Fibroblast of upper back skin (primary cell): ENCODE measurements at places on chromosomes 11 and 22.
A peak's percentile ranks its signal among the peaks of the same experiment; 100 is the strongest.

DNA sequence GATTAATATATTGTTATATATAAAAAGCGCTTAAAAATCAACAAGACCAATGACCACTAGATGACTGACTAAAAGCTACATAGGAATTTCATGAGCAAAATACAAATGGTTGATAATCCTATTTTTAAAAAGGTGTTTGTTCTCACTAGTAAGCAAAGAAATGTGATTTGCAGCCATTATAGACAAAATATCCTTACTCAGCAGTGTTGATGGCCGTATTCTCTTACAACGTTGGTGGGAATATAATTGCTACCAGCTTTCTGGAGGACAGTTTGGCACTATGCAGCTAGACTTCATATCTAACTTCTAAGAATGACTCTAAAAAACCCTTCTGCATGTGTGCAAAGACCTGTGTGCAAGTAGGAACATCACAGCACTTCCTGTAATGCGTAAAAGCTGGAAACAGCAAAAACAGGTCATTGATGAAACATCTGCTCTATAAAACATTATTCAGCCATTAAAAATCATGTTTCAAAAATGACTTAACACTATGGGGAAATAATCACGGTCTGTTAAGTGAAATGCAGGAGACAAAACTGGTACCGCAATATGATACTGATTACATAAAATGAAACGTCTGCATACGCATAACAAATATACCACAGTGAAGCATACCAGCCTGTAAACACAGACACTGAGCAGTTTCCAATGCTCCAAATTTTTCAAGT, 70.1 kb upstream of the LINC01488 start:
- DNase-seq, result no peak

- no peak for DNase-seq
Measured at GRCh38 chr22:50479721-50480120, 1.6 kb upstream of the ADM2 start.

DNA sequence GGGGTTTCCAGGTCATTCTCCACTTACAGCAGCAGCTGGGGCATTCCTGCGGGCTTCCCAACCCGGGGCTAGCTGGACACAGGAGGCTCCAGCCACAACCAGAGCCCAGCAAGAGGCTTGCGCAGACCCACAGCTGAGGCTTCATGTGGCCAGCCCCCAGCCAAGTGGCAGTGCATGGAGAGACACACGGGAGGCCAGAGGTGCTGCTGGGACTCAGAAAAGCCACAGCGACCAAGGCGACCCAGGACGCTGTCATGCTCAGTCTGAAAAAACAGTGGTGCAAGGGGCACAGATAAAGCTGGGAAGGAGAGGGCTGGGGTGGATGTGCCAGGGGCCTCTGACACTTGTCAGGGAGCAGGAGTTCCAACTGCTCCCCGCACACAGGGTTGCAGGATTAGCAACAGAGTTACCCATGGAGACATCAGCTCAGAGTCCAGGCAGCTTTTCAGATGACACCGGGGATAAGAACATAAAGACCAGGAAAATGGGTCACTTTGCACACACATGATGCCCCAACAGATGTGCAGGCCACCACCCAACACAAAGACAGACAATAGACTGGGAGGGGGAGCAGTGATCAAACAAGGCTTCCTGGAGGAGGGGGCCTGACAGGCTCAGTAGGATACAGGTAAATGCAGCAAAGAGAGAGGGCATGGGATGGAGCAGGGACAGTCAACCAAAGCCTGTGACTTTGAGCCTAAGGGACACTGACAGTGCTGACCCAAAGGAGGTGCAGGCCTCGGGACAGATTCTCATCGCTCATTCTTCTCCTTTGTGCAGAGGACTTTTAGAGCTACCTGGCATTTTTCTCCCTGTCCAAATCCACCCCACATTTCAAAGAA, 6.9 kb upstream of the NEAT1 start:
- no peak for DNase-seq

DNA sequence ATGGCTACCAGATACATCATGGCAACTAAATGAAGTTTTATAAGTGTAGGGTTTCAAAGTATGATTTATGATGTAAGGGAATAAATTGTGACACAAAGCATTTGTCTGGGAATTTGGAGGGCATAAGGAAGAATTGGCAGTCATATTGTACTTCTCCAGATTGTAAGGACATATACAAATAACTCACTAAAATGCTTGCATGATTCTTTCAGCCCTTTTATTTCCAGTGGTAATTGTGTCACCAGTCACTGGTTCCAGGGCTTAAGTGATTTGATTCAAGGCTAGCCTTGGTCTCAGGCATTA, 299.4 kb upstream of the ANO5 start:
- no peak for DNase-seq

GRCh38 chr11:31641477-31642062, 132.0 kb downstream of the ELP4 start:
- DNase-seq, result peak; percentile 41

DNA sequence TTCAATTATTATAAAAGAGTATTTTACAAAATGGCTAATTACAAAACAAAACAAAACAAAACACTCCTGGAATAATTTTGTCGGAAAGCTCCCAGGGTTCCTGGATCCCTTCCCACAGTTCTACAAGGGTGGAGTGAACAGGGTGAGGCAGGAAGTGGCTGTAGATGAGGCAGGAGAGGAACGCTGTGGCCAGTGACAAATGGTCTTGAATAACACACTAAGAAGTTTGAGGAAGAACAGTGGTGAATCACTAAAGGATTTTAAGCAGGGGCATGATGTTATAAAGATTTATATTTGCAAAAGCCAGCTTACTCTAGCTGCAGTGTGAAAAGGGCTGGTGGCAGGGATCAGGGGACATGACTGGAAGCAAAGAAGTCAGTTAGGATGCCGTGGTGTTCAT, 33.8 kb upstream of the APOA1 start:
- DNase-seq, result peak; percentile 90

DNA sequence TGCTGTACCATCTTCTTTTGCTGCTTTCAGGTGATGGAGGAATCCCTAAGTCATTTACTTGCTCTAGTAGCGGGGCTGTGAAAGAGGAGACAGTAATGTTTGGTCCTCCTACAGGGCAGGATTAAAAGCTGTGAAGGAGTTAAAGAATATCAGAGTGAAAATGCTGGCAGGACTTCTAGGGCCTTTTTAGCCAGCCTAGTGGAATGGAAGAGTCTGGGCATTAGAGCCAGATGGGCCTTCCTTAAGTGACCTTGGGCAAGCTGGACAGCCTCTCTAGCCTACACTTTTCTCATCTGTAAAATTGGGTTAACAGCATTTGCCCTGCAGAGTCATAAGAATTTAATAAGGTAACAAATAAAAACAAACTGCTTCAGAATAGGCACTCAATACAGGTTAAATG, 114.7 kb downstream of the RBFOX2 start:
- DNase-seq, result no peak

- no peak for DNase-seq
Measured at GRCh38 chr11:47242596-47243192, 5.9 kb downstream of the ACP2 start.

GRCh38 chr11:72573072-72573854, 101.0 kb downstream of the PDE2A start:
- DNase-seq, result no peak

DNA sequence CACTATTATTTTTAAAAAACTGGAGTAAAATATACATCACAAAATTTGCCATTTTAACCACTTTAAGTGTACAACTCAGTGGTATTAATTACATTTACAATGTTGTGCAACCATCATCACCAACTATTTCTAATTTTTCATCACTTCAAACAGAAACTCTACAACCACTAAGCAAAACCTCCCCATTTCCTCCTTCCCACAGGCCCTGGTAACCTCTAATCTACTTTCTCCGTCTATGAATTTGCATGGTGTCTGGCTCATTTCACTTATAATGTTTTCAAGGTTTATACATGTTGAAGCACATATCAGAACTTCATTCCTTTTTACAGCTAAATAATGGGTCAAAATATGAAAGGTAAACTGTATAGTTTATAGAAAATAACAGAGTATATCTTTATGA, 24.4 kb downstream of the DDI1 start:
- no peak for DNase-seq

- DNase-seq, result no peak
Measured at GRCh38 chr11:120867988-120868387, 155.9 kb upstream of the TBCEL start.

GRCh38 chr11:110318638-110319404, 22.4 kb upstream of the RDX start:
- no peak for DNase-seq

GRCh38 chr11:84256618-84257017, 970.5 kb upstream of the CCDC90B start:
- DNase-seq, result no peak

- DNase-seq, result no peak
Measured at GRCh38 chr22:37012262-37012904, 6.9 kb downstream of the TST start.

DNA sequence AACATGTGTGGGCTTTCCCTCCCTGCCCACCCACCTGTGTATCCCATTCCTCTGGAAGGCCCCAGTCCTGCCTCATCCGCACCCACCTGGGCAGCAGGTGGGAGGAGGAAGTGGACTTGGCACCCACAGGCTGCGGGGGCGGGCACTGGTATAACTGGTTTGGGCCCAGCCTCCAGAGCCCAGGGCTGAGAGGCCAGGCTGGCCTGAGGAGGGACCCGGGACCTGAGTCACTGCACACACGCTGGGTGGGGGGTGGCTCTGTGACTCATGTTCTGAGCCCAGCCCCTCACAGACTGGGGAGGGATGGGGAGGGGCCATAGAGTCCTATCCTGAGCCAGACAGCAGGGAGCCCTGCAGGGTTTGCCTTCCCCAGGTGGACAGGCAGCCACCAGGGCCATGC, 16.7 kb downstream of the PHLDA2 start:
- peak; percentile 86 for DNase-seq

GRCh38 chr11:16596231-16596630, 142.2 kb upstream of the C11orf58 start:
- DNase-seq, result no peak

DNA sequence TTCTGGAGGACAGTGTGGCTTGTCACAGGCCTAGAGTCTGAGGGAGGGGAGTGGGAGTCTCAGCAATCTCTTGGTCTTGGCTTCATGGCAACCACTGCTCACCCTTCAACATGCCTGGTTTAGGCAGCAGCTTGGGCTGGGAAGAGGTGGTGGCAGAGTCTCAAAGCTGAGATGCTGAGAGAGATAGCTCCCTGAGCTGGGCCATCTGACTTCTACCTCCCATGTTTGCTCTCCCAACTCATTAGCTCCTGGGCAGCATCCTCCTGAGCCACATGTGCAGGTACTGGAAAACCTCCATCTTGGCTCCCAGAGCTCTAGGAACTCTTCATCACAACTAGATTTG, 13.0 kb downstream of the PIK3IP1 start:
- no peak for DNase-seq

GRCh38 chr11:33970984-33971466, 79.1 kb upstream of the LMO2 start:
- peak; percentile 61 for DNase-seq

GRCh38 chr11:97732011-97732632, 1288.6 kb upstream of the CNTN5 start:
- no peak for DNase-seq

DNA sequence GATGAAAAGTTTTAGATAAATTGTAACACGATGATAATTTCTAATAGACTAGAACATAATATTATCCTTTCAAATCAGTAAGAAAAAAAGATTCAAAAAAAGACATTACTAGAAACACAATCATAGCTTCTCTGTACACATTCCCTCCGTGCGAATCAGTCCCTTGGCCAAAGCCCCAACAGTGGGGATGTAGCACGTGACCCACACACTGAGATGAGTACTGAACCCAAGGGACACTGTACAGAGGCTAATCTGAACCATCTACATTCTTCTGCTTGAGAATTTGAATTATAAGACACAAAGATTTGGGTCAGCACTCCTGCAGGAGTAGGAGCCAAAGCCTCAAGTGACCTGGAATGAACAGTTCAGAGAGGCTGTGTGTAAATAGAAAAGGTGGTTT, 353.7 kb downstream of the INSC start:
- DNase-seq, result peak; percentile 63

GRCh38 chr22:36445158-36445668, 36.2 kb downstream of the TXN2 start:
- peak; percentile 89 for DNase-seq

DNA sequence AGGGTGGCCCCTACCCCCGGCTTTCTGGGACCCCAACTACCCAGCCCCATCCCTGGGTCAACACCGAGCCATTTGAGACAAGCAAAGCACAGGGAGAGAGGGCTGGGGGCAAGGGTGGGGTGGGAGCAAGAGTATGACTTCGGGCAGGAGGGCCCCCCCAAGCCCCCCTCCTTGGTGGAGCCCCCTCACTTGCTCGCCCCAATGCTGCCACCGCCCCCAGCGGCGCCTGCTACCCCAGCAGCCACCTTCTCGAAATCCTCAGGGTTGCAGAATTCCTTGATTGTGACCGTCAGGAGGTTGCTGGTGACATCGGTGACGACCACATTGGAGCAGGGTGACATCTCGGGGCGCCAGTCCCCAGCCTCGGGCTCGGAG, 6.0 kb downstream of the CBX6 start:
- DNase-seq, result no peak

- no peak for DNase-seq
Measured at GRCh38 chr11:2655016-2655719, 44.6 kb downstream of the KCNQ1OT1 start.

DNA sequence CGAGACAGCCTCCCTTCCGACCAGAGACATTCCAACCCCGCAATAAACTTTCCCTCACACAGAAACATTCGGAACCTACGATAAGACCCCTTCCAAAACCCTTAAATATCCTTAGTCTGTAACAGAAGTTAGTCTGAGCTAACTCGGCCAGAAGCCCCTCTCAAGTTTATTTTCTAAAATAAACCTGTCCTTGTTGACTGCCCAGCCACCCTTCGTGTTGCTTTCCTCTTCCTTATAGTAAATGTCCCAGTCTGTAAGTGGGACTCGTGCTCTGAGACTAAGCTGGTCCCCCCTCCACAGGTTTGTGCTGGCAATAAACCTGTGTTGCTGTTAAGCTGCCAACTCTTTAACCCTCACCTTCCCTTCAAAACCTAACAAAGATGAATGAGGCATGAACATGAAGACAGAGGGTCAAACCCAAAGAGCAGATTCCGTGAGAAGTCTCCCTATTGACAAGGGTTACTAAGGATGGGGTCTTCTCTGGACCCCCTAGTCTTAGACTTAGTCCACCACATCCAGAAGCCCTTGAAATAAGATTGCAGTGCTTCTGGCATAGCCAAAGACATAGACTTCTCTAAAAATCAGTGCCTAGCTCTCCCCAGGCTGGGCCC, 18.2 kb downstream of the MIF start:
- DNase-seq, result no peak

GRCh38 chr22:19717181-19717580, 2.9 kb downstream of the SEPTIN5 start:
- no peak for DNase-seq

DNA sequence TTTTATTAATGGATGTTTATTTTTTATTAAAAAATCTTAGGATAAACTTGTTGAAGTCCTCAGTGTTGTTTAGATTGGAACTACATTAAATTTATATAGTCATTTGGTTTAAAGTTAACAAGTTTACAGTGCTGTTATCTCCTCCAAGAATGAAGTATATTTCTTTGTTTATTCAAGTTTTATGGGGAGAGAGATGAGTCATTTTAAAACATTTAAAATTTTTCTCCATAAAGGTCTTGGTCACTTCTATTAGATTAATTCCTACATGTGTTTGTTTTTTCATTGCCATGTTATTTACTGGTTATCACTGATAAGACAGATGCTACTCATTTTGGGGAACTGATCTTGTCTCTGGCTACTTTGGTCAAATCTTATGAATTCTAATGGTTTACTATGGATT, 429.6 kb downstream of the METTL15 start:
- no peak for DNase-seq

- peak; percentile 28 for DNase-seq
Measured at GRCh38 chr11:36540998-36541397, 26.8 kb upstream of the RAG1 start.
